ENCODE measurements at places on chromosomes 3 and 15. TPM values are rescaled to one million over a fixed set of nuclear protein-coding genes. Genes with fewer than 3 reads are reported as not detected.
A peak's percentile ranks its signal among the peaks of the same experiment; 100 is the strongest.

- no peak for DNase-seq
Measured at GRCh38 chr3:126340081-126340511, 17.1 kb downstream of the KLF15 start.

DNA sequence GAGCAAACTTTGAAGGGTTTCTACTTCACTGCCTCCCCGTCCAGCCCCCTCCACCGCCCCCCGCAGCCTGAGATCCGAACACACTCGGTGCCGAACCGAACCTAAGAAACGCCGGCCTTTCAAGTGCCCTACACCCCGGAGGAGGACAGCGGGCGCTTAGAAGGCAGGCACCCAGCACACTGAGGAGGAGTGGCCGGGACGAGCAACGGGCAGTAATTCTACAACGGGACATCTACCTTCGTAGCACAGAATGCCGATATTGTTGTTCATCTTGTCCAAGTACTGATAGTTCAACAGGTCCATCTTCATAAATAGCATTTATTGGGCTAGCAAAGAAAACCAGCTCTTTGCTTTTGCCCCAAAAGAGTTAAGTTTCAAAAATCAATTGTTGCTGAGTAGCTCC is 513 bp downstream of the VGLL4 start:
- DNase-seq, result no peak

DNA sequence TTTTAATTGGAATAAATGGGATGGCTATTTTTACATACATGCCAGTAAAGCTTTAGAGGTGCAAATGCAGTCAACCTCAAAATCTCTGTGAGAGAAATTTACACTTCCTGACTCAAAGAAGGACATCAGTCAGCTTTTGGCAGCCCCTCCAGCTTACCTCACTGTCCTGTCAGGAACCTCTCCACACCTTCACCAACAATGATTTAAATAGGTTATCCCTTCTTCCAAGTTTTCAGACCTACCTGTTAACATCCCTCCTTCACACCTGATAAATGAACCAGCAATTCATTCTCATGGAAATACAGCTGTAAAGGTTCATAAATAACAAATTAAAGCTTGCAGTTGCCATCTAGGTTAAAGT is 286.1 kb downstream of the SHOX2 start:
- DNase-seq, result no peak

DNA sequence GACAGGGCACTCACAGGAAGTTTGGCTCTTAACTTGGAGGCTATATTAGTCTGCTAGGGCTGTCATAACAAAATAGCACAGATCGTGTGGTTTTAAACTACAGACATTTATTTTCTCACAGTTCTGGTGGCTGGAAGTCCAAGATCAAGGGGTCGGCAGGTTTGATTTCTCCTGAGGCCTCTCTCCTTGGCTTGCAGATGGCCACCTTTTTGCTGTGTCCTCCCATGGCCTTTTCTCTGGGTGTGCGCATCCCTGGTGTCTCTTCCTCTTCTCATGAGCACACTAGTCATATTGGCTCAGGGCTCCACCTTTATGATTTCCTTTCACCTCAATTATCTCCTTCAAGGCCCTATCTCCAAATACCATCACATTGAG is 69.3 kb downstream of the FOXB1 start:
- DNase-seq, result no peak

- no peak for DNase-seq
Measured at GRCh38 chr3:126630020-126630419, 24.9 kb downstream of the TXNRD3 start.

DNA sequence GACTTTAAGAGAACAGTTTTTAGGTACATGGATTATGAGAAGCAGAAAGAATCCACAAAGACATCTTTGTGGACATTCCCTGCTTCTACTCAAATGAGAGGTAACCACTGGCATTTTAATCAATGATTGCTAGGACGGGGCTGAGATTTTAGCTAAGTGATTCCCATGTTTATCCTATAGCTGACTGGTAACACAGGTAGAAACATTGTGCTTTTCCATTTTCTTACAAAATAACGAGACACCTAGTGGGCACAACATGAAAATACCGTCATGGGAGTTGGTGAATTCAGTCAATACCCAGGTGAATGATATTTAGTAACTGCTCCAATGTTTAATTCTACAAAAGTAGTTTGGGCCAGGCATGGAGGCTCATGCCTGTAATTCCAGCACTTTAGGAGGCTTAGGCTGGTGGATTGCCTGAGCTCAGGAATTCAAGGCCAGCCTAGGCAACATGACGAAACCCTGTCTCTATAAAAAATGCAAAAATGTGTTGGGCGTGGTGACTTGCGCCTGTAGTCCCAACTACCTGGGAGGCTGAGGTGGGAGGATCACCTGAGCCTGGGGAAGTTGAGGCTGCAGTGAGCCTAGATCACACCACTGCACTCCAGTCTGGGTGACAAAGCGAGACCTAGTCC is 37.2 kb upstream of the DENND4A start:
- DNase-seq, result peak; percentile 53

GRCh38 chr15:65952391-65953053 is 83.2 kb downstream of the RAB11A start:
- DNase-seq, result no peak

DNA sequence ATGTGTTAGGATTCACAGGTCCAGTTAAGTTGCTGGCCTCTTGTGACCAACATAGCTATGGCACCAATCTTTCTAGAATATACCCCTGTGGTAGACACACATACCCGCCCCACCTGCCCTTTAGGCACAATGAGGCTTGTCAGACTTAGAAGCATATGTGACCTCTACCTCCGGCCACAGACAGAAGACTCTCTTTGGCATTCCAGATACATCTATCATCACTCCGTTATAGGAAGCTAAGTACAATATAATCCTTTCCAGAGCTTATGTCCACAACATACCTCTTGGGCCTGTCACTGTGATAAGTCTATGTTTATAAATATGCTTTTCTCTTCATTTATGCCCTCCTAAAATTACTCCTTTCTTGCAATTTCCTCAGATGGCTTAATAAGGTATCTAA is 39.8 kb downstream of the CD47 start:
- DNase-seq, result no peak

- DNase-seq, result no peak
Measured at GRCh38 chr3:159789017-159789416, 199.6 kb upstream of the IL12A start.

GRCh38 chr15:76936671-76937070 is 5.1 kb downstream of the RCN2 start:
- DNase-seq, result no peak

DNA sequence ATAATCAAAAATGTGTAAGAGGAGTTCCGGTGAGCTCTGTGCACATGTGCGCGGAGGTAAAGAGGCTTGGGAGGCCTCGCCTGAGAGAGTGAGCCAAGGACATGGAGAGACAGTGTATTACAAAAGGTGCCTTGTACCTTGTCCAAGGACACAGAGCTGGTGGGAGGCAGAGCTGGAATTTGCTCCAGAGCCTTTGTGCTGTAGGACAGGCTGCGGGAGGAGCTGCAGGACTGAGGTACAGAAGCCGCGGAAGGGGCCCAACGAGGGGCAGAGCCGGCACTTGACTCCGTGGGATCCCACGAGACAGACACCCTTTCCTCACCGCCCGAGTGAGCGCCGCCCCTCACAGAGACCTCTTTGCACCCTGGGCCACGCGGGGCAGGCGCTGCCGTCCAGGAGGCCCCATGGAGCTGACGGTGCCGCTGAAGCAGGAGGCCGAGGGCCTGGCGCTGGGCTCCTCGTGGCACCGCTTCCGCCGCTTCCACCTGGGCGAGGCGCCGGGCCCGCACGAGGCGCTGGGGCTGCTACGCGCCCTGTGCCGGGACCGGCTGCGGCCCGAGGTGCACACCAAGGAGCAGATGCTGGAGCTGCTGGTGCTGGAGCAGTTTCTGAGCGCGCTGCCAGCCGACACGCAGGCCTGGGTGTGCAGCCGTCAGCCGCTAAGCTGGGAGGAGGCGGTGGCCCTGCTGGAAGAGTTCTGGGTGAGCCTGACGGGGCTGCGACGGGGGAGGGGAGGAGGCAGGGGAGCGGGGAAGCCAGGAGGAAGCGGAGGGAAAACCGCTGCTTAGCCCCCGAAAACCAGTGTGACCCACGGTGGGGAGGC is 68.7 kb downstream of the SLTM start:
- DNase-seq, result no peak

DNA sequence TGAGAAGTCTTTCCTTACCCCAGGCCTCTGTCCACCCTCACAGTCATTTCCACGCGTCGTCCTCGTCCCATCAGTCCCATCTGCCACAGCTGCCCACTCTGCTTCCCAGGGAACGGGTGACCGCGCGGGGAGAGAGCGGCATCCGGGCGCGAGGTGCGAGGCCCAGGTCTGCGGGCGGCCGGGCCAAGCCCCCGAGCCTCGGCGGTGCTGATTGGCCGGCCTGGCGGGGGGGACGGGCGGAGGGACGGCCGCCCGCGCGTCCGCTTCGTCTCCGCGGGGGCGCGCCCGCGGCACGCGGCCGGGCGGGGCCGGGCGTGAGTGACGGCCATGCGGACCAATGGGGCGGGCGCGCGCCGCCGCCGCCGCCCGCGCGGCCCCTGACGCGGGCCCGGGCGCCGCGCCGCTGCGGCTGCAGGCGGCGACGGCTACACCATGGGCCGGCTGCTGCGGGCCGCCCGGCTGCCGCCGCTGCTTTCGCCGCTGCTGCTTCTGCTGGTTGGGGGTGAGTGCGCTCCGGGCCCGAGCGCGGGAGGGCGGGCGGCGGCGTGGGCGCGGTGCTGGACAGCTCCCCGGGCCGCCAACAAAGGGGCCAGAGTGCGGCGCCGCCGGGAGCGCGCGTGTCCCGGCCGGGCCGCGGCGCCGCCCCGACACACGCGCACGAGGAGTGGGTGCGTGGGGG is at the start of gene PODXL2:
PODXL2 (plus strand) TSS at position 398 of the 679 bp plus-strand sequence; CDS start at position 433, 35 bp downstream.
- DNase-seq, result peak; percentile 49

DNA sequence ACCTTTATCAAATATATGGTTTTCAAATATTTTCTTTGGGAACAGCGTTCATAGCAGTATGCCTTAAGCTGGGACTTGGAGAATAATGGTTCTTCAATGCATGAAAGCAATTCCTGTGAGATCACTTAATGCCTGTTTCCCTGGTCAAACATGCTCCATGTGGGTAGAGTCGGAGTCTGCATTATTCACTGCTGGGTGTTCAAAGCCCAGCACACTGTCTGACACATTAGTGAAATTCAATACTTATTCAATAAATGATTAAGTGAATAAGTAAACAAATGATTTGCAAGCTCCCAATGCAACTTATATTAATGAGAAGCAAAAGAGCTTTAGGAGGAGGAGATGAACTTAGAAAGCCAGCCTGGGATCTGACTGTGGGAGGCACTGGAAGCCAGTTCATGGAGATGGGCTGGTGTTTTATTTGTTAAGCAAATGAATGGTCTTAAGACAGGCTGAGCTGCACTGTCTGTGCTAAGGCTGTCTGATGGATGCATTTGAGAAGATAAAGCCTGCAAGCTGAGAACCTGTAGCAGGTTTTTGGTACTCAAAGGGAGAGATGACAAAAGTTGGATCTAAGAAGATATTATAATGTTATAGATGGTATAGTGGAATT is 490.8 kb downstream of the MCTP2 start:
- no peak for DNase-seq

GRCh38 chr15:87597346-87598052 is 659.0 kb downstream of the NTRK3 start:
- DNase-seq, result peak; percentile 11

DNA sequence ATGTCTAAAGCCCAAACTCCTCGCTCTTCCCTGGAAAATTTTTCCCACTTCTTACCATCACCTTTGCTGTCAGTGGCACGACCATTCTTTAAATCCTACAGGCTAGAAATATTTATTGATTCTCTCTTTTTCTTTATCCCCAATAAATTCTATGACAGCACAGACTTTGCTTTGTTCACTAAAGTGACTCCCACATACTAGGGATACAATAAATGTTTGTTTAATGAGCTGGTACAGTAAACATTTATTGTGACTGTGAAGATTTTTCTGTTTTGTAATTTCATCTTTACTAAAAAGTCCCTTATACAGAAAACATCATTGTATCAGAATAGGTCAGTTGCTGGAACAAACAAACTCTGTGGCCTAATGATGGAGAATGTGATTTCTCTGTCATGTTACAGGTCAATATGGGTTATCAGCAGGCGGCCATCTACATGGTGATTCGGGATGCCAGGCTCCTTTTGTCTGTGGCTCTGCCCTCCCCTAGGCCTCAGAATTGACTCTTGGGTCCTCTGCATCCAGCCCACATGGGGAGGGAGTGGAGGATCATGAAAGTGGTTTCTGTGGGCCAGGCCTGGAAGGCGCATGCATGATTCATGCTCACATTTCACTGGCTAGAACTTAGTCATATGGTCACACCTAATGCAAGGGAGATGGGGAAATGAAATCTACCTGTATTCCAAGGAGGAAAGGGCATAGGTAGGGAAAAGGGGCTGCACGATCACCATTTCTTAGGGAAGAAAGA is 22.7 kb upstream of the KNG1 start:
- no peak for DNase-seq

DNA sequence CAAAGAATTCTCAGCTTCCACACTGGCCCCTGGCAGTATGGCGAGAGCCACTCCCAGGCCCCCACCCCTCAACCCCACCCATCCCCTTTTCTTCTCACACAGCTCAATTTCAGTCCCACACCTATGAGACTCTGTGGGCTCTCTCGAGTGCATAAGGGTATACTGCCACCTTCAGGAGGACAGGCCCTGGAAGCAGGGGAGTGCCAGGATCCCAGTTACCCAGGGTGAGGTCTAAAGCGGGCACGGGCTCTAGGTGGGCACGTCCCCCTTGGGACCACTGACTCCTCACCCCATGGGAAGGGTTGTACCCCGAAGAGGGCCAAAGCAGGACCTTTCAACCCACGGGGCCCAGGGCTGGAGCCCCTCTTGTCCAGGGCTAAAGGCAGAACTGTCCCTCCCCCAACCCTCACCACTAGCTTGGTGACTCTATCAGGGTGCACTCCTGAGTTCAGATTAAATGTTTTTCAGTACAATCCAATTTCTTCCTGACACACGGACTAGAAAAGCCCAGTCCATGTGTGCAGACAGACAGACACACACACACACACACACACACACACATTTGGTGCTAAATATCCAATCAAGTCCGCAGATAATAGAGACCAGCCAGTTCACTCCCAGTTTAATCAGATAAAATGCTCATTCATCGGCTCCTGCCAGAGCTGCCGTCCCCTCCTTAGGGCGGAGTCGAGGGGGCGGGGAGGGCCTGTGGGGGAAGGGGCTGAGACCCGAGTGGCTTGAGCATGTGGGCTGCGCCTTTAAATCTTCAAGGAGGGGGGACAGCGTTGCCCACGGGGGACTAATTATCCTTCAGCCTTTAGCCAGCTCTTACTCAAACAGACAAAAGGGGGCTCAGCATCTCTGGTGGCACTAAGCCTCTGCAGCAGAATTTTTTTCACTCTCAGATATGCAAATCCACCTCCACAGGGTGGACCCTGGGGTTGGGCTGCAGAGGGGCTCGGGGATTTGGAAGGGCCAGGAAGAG is 59.3 kb downstream of the CYP11A1 start:
- DNase-seq, result no peak

CACNA2D3 gene
- total RNA-seq, result under 0.01 TPM

MSL2 gene
- 44.2 TPM for total RNA-seq

FOXL2NB gene
- total RNA-seq, result under 0.01 TPM

C3orf20 gene
- under 0.01 TPM for total RNA-seq

NME9 gene
- 1.1 TPM for total RNA-seq

CCR4 gene
- total RNA-seq, result 0.27 TPM

LIPC gene
- total RNA-seq, result 0.27 TPM

CILP gene
- total RNA-seq, result 1.1 TPM

Data from hematopoietic multipotent progenitor cell (in vitro differentiated cells).